ENCODE measurements at places on chromosomes 5 and 9.

DNA sequence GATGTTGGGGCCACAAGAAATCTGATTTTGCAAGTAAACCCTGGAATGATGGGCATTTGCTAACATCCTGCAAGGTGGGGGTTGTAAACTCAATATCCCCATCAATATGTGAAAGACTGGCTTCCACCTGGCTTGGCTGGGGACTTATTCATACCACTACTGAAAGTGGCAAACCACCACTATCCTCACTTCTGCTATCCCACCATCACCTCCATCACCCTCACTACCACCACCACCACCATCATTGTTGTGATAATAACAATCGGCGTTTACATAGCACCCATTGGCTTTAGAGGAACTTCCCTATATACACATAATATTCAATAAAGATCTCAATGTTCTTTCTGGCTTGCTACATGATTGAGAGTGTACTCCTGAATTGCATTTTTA is 224.7 kb upstream of the DAP start:
- no peak for DNase-seq

DNA sequence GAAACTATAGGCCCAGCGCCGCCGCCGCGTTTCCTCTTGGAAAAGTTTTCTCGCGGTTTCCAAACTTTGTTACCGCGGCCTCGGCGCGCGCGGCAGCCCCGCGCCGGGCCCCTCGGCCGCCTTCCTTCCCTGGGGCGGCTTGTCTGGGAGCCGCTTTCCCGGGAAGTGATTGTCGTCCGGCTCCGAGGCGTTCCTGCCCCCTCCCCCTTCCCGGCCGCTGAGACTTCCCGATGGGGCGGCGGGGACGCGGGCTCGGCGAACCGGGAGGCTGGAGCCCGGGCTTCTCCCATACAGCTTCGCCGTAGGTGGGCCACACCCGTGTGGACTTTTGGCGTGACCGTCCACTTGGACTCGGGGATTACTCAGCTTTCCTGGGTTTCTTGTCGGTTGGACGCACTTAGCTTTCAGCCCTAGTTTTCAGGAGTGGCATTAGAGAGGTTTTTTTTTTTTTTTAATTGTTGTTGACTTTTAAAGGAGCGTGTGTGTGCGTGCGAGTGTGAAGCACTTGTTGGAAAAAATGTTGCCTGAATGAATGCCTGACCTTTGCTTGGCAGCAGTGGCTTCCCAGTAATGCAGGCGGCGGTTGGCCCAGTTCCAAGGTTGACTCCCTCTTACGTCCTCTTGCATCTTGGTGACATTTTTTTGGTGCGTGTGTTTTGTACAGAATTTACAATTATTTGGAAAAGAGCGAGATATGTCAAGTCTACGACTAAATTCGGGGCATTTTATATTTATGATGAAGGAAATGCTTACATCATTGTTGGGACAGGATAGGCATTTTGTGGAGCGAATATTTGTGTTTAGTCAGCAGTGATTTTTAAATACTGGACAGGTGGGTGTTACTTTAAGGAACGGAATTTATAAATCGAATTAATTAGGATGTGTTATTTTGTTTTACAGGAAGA is 821 bp downstream of the CTNNA1 start:
- DNase-seq = peak; percentile 95

DNA sequence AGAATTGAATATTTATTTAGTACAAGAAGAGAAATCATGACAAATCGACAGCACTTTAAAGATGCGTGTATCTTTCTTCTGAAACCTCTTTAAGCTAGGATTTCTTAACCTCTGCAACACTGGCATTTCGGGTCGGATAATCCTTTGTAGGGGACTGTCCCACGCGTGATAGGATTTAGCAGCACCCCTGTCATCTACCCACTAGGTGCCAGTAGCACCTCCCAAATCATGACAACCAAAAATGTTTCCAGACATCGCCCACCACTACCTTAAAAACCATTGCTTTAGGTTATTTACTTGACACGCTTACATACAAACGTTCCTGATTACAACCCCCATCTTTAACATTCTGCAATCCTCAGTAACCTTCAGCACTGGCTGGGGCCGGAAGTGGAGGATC is 223.1 kb downstream of the TRIM32 start:
- DNase-seq = no peak

DNA sequence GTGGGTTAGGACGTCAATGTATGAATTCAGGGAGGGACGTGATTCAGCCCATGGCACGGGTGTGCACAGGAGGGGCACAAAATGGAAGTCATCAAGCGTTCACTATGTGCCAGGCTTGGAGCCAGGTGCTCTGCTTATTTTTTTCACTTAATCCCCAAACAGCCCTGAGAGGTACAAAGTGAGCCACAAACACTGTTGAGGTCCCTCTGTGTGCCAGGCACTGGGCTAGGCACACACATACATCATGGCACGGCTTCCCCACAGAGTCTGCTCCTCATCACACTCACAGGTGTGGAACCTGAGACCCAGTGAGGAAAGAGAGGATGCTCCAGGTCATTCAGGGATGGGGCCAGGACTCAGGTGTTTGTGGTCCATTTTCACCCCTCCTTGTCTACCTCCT is 68.1 kb downstream of the GALNT12 start:
- no peak for DNase-seq

DNA sequence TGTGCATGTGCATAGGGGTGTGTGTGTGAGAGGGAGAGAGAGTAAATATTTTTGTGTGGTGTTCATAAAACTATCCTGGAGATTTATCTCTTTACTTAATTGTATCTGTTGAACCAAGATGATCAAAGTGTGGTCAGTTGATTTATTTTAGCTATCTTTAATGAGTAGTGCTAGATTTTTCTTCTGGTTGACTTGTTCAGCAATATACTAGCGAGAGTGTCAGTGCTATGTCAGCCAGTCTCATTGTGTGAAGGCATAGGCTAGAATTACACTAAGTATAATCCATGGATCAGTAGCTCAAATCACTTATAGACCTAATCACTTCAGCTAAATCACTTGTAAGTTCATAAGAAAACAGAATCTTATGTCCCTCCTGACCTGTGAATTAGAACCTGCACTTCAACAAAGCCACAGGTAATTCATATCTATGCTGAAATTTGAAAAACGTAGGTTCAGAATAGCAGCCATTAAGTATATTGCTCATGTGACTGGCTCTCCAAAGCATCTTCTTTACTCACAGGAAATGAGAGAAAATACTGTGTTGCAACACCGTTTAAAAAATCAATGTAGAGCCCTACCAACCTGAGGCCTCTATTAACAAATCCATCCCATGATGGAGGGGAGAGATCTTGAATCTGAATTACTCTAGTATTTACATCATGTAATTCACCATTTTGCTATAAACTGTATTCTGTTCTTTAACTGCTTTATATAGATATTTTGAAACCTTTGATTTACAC is 203.1 kb upstream of the ACTBL2 start:
- DNase-seq = no peak

DNA sequence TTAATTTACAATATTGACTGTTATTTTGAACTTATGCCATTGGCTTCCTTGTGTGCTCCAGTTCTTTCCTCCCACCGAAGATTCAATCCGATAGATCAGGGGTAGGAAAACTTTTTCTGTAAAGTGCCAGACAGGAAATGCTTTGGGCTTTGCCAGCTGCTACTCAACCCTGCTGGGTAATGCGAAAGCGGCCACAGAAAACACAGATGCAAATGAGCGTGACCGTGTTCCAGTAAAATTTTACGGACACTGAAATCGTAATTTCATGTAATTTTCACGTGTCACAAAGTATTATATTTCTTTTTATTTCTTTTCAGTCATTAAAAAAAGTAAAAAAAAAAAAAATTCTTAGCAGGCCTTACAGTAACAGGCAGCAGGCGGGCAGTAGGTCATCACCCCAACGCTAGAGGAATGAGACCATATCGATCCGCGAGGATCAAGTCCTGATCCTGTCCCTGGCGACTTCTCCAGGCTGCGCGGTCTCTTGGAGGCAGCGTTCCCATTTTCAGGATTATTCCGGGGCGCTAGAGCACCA is 599 bp downstream of the NMRK1 start:
- DNase-seq = peak; percentile 76

All from mesenchymal stem cell (in vitro differentiated cells and primary cell).